ENCODE measurements at places on chromosomes 5 and 9. TPM values are rescaled to one million over a fixed set of nuclear protein-coding genes. Genes with fewer than 3 reads are reported as not detected.

The ALG2 gene
- 35.4 TPM for total RNA-seq

The OGN gene
- under 0.01 TPM for total RNA-seq

The TMC1 gene
- total RNA-seq, result 2.1 TPM

The CEP78 gene
- total RNA-seq, result 17.5 TPM

The SEPTIN8 gene
- 44.6 TPM for total RNA-seq

The CDC20B gene
- not detected for total RNA-seq

The SLC46A2 gene
- not detected for total RNA-seq

The CDC25C gene
- 6.6 TPM for total RNA-seq

The ITK gene
- total RNA-seq, result not detected

The TPPP gene
- total RNA-seq, result 0.19 TPM

The CCL27 gene
- not detected for total RNA-seq

The PAM gene
- 278 TPM for total RNA-seq

The SGCD gene
- total RNA-seq, result not detected

The SLC4A9 gene
- not detected for total RNA-seq

The AFAP1L1 gene
- total RNA-seq, result 118 TPM

The UCK1 gene
- total RNA-seq, result 15.8 TPM
